GDM1 (cell line): ENCODE measurements at places on chromosomes 16 and 17.

- peak; percentile 36 for DNase-seq
Observed at GRCh38 chr16:30535777-30536190, 1.1 kb upstream of the ZNF747 start.

DNA sequence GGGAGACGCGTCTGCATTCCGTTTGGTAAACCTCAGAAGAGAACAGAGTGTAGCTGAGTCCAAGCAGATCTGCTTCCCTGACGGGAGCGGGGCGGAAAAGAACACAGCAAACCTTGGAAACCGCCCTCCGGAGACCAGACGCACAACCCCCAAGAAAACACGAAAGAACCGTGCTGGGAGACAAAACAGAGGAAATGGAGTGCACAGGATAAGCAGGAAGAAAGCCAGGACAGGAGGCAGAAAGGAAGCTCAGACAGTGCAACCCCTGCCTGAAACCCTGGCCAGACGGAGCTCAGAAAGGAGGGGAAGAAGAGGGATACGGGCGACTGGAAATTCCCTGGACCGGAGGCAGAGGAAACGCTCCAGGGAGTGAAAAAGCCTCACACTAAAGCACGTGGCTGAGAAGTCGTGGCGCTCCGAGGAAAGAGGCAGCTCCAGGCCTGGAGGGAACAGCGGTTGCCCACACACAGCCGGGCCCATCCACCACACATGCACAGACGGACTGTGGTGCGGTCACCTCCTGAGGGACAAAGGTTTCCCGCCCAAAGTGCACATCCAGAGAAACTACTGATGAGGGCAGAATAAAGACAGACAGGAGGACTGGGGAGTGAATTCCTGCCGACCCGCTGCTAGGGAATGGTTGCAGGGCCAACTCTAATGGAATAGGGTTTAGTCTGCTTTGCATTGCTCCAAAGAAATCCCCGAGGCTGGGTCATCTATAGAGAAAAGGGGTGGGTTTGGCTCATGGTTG lies 10.2 kb downstream of the DPEP1 start:
- DNase-seq, result no peak

- DNase-seq, result no peak
Observed at GRCh38 chr17:50562242-50563091, 2.0 kb downstream of the CACNA1G start.

DNA sequence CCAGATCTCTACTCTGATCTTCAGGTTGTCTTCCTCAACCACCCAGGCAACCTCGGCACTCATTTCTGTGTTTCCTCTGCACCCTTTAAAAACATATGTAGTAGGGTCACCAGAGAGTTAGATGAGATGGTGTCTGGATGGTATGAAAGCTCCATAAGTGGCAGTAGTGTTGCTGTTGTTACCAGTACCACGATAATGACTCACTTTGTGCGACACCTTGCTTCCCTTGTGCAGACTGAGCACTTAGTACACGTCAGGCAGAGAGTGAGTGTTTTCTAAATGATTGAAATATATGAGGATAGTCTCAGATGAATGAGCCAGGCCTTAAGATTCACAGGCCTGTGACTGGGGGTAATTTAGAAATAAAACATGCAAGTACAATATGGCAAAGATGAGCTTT lies 188.7 kb downstream of the MAF start:
- DNase-seq, result no peak

GRCh38 chr17:57442914-57443571 lies 186.7 kb downstream of the MSI2 start:
- DNase-seq, result peak; percentile 45

GRCh38 chr17:16001226-16001897 lies 1.7 kb downstream of the TTC19 start:
- no peak for DNase-seq

GRCh38 chr17:61255647-61256046 lies 144.0 kb upstream of the TBX2 start:
- no peak for DNase-seq

DNA sequence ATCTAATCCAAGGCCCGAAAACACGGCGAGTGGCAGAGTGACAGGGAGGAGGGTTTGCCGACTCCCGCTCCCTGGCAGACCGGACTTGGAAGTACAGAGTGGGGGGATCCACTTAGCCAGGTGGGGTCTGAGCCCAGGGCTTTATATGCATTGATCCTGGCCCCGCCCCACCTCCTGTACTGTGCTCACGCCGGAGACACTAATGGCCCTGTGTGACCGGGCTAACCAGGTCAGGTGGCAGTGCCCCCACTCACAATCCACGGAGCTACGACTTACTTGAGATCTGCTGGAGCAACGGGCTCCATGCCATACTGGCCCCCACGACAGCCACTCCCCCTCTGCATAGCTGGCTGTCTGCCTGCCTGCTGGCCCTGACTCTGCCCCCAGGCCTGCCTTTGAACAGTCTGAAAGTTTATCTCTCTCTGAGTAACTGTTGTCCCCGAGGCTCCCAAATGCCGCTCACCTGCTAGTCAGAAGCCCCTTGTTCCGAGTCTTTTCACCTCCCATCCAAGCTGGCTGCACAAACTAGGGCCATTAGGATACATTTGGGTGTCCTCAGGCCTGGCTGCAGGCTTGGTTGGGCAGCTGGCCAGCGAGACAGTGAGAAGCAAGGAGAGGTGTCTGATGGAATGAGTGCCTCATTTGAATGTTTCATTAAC lies 28.0 kb downstream of the CACNA1G start:
- no peak for DNase-seq

DNA sequence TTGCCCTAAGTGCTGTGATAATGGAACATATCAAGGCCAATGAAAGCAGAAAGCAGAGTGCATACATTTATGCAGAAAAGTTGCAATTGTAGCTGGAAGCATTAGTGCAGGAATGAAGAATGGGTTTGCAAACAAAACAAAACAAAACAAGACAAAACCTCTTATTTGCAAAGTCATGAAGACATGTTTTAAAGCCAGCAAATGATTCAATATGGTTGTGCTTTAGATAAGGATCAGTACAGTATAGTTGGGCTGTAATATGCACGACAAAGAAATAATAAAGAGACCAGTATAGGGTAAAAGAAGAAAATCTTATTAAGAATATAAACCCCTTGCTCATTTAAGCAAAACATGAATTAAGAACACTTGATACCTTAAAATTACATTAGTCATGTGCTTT lies 398.1 kb downstream of the KIF2B start:
- no peak for DNase-seq

DNA sequence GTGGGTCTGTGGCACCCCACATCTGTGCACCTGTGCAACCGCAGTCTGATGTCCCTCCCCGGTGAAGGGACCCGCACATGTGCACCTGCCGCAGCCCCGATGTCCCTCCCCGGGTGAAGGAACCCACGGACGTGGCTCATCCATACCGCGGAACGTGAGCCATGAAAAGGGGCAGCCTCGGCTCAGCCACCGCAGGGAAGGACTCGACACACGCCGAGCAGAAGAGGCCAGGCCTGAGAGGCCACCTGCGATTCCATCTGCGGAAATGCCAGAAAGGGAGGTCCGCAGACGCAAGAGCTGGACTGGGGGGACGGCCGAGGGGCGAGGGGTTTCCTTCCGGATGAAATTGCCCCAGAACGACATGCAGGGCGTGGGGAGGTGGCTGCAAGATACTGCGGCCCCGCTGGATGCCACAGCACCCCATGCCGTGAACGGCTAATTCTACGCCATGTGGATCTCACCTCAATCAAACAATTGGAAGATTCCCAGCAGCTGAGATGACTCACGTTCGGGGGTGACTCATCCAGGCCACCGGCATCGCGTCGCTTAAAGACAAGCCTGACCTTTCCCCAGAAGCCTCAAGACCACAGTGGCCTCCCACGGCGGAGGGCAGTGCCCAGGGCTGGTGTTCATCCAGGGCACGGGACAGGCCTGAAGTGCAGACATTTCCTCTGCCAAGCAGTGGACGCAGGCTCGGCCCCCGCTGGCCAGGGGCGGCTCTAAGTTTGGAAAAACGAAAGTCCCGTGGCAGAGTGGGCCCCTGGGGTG lies 21.0 kb downstream of the SOX8 start:
- DNase-seq, result no peak

GRCh38 chr17:28726226-28726626 lies at the start of gene TLCD1:
Gene TLCD1 (minus strand): TSS chr17:28726233. CDS start chr17:28726097, 136 bp downstream.
- DNase-seq, result peak; percentile 40

GRCh38 chr17:5819396-5819795 lies 235.1 kb upstream of the NLRP1 start:
- DNase-seq, result no peak

DNA sequence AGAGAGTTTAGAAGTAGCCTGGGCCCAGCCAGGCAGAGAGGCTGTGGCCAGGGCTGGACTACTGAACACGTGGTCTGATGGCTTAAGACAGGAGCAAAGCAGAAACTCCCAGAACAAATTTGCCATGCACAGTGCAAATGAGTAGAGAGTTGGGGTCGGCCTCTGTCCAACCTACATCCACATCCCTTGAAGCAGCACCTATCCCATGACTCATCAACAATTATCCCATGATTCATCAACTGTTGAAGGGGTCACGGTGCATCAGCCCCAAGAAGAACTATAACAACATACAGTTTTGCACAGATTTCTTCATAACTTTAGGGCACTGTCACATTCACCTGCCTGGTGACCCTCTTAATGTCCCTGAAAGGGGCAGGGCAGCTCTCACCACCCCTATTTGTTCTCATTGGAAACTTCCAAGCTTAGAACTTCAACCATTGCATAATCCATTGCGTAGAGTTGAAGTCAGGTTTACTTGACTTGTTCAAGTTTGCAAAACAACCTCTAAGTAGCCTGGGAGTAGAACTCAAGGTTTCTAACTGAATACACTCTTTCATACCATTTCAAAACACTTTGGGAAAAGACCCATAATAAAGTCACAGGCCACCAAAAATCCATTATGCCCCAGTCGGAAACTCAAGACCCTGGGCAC lies 235.2 kb upstream of the CDH5 start:
- no peak for DNase-seq

DNA sequence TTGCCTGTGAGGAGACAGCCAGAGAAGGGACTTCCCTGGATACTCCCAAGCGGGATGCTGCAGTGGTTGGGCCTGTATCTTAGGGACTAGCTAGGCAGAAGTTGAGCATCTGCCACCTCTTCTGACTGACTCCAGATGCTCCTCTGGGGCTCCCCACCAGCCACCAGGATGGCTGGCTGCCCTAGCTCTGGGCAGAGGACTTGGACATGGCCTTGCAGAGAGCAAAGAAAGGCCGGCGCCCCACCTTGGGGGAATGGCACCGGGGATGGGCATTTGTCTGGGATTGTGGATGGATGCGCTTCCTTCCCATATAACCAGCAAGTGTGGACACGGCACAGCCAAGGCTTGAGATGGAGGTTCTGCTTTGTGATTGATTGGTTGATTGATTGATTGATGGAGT lies 69.0 kb downstream of the OR1D5 start:
- no peak for DNase-seq

GRCh38 chr17:71361656-71362450 lies 759.0 kb upstream of the SOX9 start:
- DNase-seq, result no peak

DNA sequence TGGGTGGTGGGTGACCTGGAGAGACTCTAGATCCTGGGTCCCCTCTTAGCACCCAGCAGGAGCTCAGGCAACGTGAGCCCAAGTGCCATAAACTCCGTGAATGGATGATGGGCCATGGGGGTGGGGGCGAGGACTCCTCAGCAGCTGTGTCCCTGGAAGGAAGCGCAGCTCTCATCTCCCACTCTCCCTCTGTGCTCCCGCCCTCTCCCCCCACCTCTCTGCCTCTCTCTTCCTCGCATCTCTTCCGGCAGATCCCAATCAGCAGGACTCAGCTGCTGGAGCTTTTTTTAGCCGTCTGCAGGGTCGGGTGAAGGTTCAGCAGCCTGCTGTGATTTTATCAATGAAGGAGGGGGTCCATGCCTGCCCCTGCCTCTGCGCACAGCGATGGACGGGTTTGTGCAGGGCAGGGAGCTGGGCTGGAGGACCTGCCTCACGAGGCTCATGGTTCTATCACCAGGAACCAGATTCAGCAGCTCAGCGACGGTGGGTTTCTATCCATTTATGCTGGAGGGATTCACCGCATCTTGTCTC lies 8.3 kb downstream of the CCR7 start:
- peak; percentile 52 for DNase-seq

DNA sequence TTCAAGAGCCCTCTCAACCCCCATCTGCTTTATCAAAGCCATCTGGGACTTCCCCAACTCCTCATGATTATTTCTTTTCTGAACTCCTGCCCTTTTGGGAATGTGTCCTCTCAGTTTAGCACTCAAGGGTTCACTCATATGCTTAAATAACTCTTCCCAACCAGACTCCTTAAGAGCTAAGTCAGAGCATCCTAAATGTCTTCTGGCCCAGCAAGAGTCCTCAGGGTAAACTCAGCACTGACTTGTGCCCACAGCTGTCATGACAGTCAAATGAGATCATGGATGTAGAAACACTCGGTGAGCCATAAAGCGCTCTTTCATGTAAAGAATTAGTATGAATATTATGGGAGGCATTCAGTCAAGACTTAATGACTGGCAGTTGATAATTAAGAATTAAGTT lies 85.9 kb downstream of the TEX14 start:
- DNase-seq, result no peak

GRCh38 chr17:58176200-58176599 lies 9.4 kb downstream of the OR4D2 start:
- DNase-seq, result no peak

- DNase-seq, result peak; percentile 56
Observed at GRCh38 chr16:28110479-28110878, 47.0 kb upstream of the GSG1L start.

DNA sequence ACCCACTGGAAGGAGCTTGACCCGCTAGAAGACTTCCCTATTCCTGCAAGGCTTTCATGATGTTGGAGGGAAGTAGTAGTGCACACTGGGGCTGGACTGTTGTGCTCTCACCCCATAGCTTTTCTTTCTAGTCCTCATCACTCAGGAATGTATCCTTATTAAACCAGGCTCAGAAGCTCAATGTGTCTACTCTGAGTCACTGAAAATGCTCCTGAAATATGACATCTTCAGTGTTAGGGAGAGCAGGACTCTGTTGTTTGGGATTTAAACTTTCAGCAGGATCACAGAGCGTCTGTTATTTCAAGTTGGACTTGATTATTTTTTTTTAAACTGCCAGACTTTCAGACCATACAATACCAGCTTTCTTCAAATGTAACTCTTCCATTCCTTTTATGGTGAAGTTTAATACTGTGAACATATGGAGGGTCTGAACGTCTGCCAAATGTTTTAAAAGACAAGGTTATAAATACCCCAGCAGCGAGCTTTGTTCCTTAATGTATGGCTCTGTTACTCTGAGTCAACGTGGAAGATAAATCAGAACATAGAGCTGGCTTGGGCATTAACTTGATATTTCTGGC lies 257.5 kb downstream of the CDH11 start:
- DNase-seq, result no peak

- no peak for DNase-seq
Observed at GRCh38 chr16:21524068-21524751, 75.2 kb upstream of the METTL9 start.

DNA sequence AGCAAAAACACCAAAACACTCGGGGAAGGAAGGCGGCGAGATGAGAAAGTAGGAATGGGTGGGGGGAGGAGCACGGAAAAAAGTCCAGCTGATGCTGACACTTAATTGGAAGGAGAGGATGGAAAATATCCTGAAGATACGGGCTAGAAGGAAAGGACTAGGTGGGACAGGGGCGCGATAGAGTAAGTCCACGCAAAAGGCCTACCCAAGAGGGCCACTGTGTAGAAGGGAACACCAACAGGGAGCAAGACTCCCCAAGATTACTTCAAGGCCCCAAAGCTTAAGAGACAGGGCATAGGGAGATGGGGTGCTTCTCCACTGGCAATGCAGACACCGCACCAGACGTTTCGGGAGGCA lies 736 bp downstream of the APPBP2 start:
- DNase-seq, result no peak

- no peak for DNase-seq
Observed at GRCh38 chr17:73746314-73747073, 102.2 kb upstream of the SDK2 start.

GRCh38 chr16:61555718-61556441 lies 480.4 kb downstream of the CDH8 start:
- DNase-seq, result no peak

- no peak for DNase-seq
Observed at GRCh38 chr17:55242476-55242875, 22.3 kb upstream of the HLF start.
